ENCODE measurements at places on chromosomes 6 and 20.

DNA sequence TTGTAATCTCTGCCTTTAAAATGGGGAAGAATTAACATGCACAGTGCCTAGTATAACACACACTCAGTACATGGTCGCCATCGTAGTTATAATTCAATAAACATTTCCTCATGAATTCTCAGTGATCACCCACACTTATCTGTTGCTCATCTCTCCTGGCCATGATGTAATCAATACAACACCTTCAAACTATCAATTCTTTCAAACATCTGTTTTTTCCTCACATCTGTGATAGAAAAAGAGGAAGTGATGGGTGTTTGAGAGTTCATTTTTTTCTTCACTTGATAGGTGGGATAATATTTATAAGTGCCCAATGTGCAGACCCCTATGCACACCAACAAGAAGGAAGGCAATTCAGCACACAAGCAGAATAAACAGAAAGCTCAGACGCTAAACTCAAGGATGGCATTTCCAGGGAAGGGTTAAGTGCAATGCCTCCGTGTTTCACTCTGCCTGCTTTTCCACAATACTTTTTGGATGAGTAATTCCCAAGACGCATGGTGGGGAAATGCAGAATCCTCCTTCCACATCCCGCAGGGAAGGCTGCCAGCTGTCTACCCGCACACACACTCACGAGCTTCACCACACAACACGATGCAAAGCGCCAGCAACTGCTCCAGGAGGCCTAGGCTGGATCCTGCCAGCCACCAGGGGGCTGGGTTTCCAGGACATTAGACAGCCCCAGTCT lies 100.3 kb downstream of the GMPR start:
- no peak for DNase-seq

DNA sequence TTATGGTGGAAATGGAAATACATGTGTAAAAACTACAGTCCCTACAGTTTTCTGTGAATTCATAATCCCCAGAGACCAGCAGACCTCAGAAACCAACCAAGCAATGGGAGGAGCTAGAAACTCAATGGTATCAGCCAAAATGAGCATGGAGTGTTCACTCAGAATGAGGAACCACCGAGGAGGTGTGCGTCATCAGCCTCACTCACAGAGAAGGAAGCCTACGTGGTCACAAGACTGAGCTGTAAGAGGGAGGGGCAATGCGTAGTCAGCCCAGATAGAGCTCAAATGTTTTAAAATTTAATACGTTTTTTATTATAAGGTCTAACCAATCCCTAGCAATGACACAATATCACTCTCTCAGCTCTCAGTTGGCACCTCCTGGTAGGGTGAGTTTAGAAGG lies 17.4 kb downstream of the MYLK4 start:
- no peak for DNase-seq

DNA sequence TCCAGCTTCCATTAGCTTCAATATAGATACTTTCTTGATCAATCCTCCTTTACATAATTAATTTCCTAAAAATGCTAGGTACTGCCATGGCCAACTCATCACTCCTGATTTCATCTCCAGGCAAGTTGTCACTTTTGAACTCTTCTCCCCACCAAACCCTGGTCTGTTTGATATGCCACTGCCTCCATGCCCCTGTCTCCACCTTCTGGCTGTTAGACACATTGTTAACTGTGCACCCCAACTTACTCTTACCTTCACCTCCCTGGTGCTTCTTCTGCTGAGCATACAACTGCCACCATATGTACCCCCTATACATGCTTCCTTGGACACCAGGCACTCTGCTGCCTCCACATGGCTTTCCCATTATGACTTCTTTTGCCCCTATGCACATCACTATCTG lies 21.9 kb upstream of the AIG1 start:
- DNase-seq: no peak

DNA sequence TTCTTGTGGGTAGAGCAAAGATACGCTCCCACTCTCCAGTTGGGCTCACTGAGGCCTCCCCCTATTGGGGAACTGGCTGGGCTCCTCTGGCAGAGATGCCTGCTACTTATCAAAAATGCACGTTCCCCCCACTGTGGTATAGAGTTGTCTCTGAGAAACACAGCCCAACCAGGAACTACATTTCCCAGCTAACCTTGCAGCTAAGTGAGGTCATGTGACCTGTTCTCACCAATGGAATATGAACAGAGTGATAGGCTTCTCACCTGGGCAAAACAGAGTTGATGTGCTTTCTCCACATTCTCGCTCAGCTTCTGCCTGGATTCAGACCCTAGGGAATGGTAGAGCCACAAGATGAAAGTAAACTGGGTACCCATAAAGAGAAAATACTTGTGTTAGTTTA lies 49.1 kb upstream of the PTPRT start:
- DNase-seq: no peak

DNA sequence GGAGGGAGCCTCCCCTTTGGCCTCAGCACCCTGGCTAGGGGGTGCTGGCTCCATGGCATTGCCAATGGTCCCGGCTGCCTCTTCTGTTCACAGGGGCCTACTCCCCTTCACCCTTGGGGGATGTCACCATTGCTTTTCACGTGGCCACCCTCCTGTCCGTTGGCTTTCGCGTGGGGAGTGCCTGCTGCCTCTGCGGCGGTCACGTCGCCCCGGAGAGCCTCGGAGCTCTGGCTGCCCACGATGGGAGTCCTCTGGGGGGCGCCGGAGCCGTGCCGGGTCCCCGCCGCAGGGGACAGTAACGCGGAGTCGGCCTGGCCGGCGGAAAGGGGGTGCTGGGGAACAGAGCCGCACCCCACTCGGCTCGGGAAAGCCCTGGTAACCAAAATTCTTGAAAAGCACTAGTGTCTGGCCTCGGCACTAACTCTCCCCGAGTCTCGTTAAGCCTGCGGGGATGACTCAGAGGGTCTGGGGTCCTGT lies 661 bp upstream of the HEBP2 start:
- DNase-seq: no peak

GRCh38 chr6:6597682-6598081 lies 9.2 kb downstream of the LY86 start:
- DNase-seq: no peak

- no peak for DNase-seq
Observed at GRCh38 chr6:10305790-10306415, 109.0 kb downstream of the TFAP2A start.

DNA sequence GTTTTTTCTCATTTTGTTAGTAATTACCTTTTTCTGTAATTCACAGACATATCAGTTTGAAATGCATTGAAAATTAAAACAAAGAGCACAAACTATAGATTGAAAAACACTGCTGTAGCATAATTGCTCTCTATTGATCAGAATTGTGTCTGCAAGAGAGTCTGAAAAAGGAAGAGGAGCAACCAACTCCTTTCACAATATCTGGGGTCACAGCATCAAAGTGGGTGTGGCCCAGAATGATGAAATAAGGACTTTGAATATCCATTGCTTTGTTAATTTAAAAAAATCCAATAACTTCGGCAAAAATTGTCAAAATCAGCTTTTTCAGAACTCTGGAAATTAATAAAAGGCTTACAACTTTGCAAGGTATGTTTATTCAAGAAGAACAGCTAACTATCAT lies 99.2 kb downstream of the MYLK4 start:
- DNase-seq: no peak

GRCh38 chr20:32965115-32965514 lies 39.1 kb downstream of the SUN5 start:
- no peak for DNase-seq

GRCh38 chr6:143941852-143942627 lies 66.0 kb downstream of the PLAGL1 start:
- no peak for DNase-seq

DNA sequence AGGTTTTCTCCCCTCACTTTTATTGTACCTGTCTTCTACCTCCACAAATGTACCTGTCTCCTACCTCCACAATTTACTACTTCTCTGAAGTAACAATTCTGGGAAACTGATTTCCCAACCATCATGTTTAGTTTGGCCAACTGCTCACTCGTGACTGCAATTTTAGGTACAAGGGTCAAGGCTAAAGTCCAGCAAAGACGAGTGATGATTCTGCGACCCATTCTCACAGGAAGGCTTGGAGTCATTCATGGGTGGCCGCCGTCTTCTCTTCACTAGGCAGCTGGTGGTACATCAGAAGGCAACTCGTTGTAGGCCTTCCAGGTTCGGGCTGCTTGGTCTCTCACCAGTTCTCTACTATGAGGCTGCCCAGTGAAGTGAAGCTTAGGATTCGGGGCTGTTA lies 483.8 kb upstream of the JARID2 start:
- DNase-seq: no peak

DNA sequence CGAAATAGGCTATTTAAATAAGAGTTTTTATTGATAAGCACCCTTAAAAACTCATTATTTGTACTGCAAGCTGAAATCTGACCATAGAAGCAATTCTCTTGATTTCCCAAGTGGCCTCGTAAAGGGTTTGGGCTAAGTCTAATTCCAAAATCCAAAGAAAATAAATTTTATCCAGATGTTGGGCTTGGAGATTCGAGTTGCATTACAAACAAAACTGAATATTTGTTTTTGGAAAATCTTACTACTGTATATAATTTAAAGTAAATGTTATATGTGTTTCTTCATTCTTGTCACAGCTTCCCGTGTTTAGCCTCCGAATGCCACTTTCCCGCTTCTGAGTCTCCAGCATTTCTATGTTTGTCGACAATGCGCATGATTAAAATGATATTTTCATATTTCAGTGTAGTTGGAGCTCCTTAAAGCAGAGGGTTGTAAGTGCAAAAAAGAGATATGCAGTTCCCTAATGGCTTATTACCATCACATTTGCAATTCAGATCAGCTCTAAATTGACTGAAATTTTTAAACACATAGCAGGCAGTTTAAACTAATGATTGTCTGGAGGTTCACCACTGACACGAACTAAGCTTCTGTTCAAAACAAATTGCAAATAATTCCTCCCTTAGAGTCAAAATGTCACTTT lies 47.0 kb downstream of the PRL start:
- DNase-seq: no peak

DNA sequence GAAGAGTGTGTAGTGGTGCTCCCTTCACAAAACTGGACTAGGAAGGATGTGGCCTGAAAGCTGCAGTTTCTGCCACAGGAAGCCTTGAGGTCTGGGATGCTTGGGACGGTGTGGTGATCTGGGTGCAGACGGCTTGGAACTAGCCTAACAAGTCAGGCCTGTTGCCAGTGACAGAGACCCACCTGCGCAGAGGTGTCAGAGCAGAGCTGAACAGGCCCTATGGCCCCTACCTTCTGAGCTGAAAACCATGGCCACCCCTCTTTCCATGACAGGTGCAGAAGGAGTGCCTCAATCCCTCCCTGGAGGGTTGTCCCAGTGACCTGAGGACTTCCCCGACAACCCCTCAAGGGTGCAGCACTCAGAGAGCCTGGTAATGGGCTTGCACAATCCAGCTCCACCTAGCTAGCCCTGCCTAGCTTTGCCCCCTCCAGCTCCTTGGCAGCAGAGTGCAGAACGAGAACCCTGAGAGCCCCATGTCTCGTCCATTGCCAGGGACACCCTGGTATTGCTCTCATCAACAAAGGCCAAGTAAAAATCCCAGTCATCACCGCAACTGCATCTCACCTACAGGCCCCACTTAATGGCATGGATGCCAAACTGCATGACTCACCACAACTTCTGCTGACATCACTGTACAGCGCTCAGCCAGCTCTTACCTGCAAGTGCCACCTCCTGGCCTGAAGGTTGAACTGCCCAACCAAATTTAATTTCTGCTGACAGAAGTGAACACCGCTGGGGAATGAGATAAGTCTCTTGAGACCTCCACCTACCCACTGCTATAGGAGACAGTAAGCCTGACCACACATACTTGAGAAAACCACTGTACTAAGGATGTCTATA lies 563.1 kb downstream of the TFAP2A start:
- no peak for DNase-seq

- DNase-seq: no peak
Observed at GRCh38 chr20:37575884-37576283, 48.2 kb upstream of the BLCAP start.

GRCh38 chr6:5205877-5206850 lies 54.6 kb downstream of the LYRM4 start:
- no peak for DNase-seq

DNA sequence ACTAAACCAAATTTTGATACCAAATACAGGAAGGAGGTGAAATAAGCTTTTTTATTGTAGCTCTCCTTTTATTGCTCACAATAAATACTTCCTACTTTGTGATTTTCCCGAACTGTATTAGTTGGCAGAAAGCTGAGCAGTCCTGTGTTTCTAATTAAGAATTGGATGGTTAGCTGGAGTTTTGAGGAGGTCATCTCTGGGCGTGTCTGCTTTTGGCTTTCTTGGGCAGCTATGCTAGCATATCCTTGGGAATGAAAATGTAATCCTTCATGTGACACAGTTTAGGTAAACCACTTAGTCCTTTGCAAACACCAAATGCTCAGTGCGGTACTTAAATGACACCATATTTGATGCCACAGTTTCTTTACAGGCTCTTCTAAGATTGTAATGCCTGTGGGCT lies 67.5 kb downstream of the MTHFD1L start:
- no peak for DNase-seq

DNA sequence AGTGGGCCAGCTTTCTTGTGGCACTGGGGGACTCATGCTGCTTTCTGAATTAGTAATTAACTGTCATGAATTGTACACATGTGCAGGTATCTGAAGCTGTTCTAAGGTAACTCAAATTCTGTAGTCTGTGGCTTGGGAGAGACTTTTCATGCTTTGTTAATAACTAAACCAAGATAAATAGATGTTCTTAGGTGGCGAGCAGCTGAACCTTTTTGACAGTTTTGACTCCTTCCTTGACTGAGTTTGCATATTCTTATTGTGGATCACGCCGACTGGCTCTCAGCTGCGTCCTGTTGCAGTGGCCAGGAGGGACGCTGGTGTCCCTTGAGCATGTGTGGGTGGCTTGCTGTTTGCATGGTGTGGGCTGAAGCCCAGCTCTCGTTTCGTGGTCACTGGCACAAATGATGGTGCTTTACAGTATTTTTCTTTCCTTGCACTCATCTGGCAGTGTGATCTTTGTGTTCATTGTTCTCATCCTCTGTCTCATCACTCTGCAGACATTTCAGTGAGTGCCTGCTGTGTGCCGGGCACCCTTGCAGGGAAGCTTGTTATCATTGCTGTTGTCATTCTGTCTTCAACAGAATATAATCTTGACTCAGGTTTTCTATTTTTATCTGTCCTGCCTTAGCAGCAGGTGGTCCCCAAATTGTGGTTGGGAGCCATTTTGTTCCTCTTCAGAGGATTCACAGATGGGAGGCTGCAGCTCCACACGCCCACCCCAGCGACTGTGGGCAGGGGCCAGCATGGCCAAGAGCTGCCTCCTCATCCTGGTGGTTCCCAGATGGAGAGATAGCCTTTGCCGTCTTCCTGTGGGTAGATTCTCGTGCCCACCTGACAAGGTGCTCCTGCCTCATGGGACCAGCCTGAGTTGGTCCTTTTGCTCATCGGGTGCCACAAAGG lies 39.6 kb downstream of the DUSP22 start:
- DNase-seq: no peak

DNA sequence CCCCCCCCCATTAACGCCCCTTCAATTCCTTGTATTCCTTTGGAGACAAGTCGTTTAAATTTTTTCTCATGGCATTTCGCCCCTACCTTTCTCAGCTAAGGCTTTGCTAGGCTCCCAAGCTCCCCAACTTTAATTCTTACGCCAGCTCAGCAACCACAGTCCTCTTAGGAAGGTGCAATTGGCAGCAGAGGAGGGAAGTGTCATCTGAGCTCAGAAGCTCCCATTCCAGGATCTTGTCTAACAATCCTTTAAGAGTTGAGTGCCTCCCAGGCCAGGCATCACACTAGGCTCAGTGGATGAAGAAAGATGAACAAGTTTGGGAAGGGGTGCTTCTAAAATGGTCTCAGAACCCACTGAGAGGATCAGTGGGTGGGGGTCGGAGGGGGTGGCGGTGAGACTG lies 131.2 kb upstream of the AKAP12 start:
- DNase-seq: no peak

GRCh38 chr6:147903931-147904330 lies 395.4 kb downstream of the SAMD5 start:
- DNase-seq: no peak
